ENCODE measurements at places on chromosomes 4 and X.

GRCh38 chrX:259692-260355 is 21.4 kb upstream of the PLCXD1 start:
- no peak for DNase-seq

DNA sequence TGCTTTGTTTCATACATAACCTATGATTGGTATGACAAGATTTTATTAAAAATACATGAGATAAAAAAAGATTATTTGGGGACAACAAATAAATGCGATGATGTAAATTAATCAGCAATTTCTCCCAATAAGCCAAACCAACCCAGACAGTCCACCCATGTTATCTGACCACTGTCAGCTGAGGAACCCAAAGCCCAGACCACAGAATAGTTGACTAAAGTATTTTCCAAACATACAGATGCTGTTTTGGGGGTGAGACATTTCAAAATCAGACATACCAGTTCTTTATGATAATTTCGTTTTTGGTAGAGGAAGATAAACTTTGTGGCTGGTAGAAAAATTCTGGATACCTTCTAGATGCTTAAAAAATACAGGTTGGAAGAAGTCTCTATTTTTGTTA is 650.8 kb upstream of the FAM241A start:
- no peak for DNase-seq

GRCh38 chrX:153519569-153520286 is 2.3 kb downstream of the ATP2B3 start:
- no peak for DNase-seq

DNA sequence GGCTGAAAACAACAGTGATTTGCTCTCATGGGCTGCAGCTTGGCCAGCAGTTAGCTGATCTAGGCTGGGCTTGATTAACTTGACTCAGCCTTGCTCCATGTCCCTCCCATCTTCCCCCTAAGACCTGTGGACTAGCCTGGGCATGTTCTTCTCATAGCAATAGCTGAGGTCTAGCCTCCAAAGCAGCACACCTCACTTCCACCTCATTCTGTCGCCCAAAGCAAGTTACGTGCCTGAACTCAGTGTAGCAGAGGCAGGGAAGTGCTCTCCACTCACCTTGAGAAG is 62.2 kb downstream of the EVC start:
- no peak for DNase-seq
